ENCODE measurements at places on chromosomes 13 and 19.
A peak's percentile ranks its signal among the peaks of the same experiment; 100 is the strongest.

- no peak for DNase-seq
Measured at GRCh38 chr13:21901336-21901735, 230.5 kb downstream of the FGF9 start.

DNA sequence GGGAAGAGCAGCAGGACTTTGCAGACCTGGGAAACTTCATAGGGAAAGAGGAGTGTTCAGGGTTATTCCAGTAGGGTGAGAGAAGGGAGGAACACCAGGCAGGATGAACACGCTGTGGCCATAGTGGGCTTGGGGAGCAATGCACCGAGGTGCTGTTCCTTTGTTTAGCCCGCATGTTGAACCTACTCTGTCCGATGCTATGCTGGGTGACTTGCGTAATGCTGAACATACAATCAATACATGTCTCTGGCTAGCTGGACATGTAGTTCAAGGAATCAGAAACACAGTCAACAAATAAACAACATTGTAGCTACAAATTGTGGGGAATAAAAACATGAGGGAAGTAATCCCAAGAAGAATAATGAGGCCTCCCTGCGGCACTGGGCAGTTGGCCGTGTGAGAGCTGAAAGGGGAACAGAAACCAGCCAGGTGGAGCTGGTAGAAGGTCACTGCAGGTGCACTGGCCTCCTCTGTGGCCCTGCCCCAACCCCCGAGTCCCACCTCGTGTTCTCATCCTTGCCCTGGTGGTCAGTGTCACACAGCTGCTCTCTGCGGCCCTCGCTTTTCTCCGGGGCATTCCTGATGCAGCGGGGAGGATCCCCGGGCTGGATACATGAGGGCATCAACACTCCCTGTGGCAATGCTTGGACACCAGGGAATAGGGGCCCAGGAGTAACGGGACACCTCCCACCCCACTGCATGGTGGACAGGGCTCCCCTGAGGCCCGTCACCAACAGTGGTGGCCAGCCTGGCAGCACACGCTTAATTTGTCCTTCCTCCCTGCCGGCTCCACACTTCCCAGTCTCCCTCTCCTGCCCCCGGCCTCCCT, 36.9 kb upstream of the TUBGCP3 start:
- no peak for DNase-seq

- no peak for DNase-seq
Measured at GRCh38 chr13:110680852-110681251, 25.1 kb downstream of the CARS2 start.

DNA sequence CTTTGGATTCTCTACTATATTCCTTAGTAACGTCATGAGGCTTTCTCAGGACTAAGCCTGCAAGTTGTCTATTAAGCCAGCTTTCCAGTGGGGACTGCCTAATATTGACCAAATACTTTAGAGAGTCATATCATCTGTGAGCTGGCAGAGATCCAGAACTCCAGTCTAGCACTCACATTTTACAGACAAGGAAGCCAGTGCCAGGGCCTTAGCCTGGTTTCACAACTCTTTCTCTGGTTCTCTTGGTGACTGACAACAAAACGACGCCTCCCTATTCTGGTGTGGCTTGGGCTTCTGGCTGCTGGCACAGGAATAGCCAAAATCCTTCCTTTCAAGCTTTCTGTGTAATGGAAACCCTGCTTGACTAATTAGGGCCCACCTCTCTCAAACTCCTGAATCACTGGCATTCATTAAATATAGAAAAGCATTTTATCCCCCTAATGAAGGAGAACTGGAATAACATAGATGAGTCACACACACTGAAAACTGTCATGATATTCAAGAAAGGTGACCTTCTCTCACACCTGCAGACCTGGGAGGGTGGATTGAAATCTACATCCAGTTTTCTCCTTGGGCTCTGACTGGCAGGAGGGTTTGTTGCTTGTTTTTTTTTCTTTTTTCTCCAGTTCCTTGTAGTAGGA, 75.2 kb upstream of the UBL3 start:
- no peak for DNase-seq

GRCh38 chr19:10421240-10422045, 1.1 kb downstream of the PDE4A start:
- DNase-seq, result no peak

- peak; percentile 92 for DNase-seq
Measured at GRCh38 chr13:110712081-110712848, 1.2 kb upstream of the ING1 start.

- no peak for DNase-seq
Measured at GRCh38 chr13:74921326-74921725, 560.6 kb downstream of the TBC1D4 start.

GRCh38 chr13:46121597-46122163, 16.8 kb upstream of the CPB2 start:
- DNase-seq, result no peak

DNA sequence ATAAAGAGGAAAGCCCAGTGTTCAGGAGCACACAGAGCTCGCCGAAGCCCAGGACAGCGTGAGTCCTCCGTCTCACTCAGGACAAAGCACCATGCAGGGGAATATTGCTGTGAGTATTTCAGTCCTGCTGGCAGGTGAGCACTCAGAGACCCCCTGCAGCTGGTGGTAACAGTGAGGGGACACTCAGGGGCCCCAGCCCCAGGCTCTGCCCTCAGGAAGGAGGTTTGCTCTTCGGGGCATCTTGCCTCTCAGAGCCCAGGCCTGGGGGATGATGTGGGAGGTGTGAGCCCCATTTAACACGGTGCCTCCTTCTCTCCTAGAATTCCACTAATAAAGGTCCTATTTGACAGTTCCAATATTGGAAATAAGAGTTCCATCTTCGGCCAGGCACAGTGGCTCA, 14.8 kb downstream of the LILRA1 start:
- DNase-seq, result no peak

- DNase-seq, result no peak
Measured at GRCh38 chr19:45919678-45920077, 5.1 kb upstream of the NANOS2 start.

DNA sequence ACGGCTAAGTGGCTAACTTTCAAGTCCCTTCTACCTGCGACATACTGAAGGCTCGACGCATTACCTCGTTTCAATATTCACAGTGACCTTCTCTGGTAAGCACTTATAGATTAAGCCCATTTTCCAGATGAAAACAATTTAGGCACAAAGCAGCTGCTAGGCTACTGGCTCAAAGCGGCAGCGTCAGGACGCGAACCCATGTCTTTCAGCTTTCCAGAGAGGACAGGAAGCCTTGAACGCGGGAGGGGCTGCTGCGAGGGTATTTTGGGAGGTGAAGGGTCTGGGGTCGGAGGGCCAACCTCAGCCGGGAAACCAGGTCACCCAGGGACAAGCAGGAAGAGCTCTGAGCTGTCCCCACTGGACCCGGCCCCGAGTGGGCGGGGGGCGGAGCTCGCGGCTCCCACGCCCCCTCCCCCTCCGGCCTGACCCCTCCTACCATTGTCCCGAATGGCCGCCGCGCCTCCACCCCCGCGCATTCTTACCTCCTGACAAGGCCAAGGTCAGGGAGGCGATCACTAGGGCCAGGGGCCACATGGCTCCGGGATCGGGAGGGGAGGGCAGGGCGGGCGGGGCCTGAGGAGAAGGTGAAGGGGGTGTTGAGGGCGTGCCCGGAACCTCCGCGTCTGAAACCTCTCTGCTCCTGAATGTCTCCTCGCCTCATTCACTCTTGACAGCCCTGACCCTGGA, at the start of gene KLK13:
KLK13 (minus strand) TSS at position 559 of the 687 bp plus-strand sequence; CDS start at position 534, 25 bp downstream.
- DNase-seq, result no peak

DNA sequence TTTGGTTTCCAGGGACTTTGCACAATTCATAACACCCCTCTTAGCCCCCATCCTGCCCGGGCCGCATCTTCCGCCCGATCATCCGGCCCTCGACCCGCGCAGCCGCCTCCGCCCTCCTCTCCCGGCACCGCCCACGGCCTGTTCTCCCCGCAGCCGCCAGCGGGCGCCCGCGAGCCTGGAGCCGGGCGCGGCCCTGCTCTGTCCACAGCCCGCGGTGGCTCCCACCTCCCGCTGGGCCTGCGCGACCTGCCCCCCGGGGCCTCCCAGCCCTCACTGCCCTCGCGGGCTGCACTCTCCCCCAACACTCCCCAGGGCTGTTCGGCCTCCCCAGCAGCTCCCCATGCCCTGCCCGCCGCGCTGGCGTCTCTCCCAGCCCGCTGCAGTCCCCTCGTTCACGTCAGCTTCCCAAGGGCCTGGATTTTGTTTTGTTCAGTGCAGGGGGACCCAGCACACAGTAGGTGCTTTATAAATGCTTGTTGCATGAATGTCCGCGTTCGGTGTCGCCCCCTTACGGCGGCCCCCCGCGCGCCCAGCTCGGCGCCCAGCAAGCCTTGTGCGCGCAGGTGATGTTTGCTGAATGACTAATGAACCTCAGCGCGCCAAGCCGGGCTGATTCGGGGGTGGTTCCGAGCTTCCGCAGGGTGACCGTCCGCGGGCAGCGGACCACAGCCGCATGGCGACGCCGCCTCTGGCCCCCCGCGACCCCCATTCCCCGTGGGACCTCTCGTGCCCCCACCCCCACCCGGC, 4.6 kb upstream of the APC2 start:
- no peak for DNase-seq

- no peak for DNase-seq
Measured at GRCh38 chr13:72194523-72194922, 327.5 kb upstream of the DACH1 start.

DNA sequence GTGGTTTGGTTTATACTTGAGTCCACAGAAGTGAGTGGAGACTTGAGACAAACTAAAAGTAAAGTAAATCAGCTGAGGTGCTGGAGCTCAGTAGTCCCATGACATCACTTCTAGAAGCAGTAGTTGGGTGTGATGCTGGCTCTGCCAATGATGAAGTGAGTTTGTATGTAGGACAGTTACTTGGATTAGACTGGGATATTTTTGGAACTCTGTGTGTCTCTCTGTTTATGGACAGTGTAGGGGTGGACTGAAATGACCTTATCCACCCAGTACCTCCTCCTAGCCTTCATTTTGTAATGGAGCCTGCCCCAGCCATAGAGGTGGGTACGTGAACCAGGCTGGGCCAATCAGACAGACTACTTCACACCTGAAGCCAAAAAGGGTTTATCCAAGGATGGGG, 52.2 kb downstream of the POLR1D start:
- DNase-seq, result no peak

DNA sequence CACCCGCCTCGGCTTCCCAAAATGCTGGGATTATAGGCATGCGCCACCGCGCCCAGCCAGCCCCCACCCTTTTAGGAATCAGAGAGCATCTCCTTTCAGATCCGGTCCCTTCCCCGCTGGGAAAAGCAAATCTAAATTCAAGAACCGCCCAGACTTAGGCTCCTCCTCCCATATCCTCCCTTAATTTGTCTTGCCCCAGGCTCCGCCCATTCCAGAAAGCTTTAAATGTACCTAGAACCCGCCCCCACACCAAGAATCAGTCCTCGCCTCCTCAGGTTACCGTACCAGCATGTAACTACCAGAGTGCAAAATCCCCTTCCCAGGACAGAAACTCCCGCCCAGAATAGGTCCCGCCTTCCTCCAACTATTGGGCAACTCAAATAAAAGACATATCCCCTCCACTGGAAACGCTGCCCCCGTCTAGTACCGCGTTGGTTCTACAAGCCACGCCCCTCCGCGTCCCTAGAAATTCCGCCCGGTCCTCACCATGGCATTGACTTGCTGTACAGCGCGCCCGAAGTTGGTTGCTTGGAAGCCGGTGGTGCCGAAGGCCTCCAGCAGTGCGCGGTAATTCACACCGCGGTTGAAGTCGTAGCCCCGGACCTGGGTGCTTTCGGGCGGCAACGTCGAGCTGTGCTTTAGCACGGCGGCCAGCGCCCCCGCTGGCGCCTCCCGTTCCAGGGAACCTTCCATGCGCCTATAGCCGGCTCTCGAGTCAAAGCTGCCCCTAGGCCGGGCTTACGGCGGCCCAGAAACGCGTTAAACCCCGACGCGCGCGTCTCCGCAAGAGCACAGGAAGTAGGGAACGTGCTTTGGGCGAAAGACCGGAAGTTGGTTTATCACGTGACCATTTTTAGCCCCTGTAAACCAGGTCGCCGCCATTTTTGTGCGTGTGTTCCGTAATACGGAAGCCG, at the start of gene DHPS:
DHPS (minus strand) TSS at position 807 of the 914 bp plus-strand sequence; CDS start at position 693, 114 bp downstream.
- DNase-seq, result peak; percentile 88

DNA sequence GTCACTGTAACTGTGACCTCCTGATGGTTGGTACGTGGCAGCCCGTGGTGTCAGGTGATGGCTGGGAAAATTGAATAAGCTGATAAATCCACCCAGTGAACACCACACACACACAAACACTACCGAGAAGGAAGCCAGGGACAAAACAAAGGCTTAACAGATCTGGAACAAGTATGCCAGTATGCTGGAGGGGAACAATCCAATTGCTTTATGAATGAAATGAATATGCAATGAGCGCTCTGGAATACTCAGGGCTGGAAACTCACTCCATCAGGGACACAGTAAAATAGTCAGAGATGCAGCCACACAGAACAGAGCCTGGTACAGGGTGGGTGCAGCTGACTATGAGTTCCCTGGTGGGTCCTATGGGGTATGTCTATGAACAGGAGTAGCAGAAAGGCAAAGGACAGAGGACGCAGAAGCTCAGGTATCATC, 16.7 kb downstream of the TMTC4 start:
- DNase-seq, result no peak

GRCh38 chr19:52722062-52723003, 12.5 kb downstream of the ZNF611 start:
- no peak for DNase-seq

DNA sequence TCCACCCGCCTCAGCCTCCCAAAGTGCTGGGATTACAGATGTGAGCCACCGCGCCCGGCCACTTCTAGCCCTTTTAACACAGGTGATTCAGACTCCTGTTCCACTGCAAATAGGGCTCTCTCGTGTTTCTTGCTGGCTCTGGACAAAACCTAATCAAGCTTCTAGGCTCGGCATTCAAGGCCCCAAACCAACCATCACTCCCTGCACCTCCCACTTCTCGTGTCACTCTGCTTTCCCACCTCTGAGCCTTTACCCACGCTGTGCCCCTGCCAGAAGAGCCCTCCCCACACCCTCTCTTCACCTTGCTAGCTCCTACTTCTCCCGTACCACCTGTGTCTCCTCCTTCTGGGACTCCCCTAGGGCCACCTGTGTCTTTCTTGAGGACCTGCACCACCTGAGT, 19.8 kb downstream of the KANK2 start:
- no peak for DNase-seq

DNA sequence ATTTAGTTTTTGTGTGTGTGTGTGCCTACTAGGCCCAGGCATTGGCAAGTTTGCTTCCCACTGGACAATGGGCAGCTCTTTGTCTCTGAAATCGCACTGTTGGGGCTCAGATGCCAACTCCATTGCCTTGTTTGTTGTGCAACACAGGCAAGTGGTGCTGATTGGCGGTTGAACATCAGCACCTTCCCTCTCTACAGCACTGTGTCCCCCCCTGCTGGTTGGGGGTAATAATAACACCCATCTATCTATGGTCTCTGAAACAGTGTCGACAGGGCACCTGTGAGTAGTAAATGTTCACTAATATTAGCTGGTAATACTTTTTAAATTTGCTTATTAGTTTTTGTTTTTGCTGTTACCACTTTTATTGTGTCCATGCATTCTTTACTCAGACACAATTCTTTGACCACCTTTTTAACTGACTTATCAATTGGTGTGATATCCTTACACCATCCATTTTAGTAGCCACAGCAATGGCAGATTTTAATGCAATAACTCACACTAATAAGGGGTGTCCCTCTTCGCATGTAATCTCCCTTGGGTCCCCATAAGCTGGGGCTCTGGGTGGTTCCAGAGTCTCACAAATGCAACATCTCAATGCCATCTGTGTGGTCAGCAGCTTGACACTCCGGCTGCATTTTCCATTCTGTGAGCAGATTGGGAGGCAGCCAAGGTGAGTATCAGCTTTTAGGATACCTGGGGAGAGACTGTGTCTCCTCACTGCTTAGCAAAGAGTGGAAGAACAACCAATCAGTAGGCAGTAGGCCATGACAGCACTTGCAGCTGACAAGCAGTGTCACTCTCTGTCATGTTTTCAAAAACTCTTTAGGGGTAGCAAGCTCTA, 47.7 kb upstream of the UQCRFS1 start:
- DNase-seq, result no peak

GRCh38 chr19:6047741-6048251, 62.5 kb downstream of the RFX2 start:
- DNase-seq, result no peak
